Activated CD4-positive, alpha-beta T cell treated with anti-CD3 and anti-CD28 coated beads for 4 hours (primary cell): ENCODE measurements at places on chromosomes 2 and 18.

DNA sequence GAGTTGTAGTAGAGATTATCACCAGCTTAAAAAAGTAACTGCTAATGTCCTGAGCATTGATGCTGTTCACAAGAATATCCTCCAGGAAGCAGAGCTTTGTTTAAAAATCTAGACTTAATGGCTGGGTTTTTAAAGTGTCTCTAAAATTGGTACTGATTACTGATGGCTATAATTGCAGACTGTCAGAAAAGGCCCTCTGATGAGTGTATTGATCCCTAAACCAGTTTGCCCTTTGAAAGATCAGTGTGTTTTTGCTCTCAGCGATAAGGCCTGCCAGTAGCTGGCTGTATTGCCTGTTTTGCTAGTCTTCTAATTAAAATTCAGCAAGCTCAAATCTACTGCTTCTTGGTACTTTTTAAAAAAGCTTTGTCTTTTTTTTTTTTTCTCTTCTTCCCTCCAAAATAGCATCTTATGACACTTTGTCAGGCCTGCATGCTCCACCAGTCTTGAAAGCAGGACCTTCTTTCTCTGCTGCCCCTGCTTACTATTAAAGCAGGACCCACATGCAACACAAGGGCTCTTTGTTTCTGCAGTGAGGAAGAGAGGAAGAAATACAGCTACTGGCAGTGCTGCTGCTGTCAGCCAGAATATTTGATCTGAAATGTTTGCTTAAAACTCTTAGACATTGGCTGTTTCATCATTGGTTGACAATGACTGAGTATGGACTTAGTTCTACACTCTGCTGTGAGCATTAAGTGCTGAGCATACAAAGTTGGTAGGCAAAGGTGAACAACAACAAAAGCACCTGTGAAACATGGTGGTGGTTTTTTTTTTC, 1.8 kb downstream of the SEC11C start:
- DNase-seq = no peak

DNA sequence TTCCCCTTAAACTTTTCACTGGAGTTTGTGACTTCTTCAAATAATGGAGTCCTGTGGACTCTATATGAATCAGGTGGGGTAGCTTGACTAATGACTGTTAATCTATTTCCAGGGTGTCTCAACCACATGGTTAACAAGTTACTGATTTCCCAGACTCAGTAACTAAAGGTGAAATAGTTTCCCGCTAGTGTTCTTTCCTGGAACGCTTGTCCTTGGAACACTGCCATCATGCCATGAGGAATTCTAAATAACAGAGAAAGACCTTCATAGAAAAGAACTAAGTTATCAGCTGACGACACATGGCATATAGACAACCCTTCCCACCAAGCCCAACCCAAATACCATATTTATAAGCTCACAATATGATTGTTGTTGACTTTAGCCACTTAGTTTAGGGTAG, 1027.9 kb upstream of the FAM98A start:
- DNase-seq = no peak

GRCh38 chr2:218398437-218399390, 954 bp upstream of the CTDSP1 start:
- peak; percentile 60 for DNase-seq

DNA sequence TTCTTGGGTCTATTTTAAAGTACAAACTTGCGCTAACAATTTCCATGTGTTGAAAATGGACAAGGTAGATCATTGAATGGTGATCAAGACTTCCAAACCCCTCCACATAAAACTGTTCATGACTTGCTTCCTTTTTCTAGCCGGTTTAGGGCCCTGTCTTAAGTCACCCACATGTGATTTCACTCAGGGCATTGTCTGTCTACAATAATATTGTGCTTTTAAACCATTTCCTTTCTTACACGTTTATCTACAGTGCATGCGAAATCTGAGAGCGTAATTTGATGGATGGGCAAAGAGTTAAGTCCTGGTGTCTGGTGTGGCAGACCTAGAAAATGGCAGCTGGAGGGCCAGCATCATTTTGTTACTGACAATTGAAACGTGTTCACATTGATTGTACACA, 2.0 kb upstream of the ZNF516 start:
- no peak for DNase-seq

- no peak for DNase-seq
Measured at GRCh38 chr2:235839974-235840373, 328.2 kb downstream of the GBX2 start.
